ENCODE measurements at places on chromosomes 6 and 20.

- no peak for DNase-seq
Measured at GRCh38 chr6:129364037-129364436, 345.9 kb downstream of the ARHGAP18 start.

- no peak for DNase-seq
Measured at GRCh38 chr6:97405818-97406409, 122.9 kb upstream of the MMS22L start.

DNA sequence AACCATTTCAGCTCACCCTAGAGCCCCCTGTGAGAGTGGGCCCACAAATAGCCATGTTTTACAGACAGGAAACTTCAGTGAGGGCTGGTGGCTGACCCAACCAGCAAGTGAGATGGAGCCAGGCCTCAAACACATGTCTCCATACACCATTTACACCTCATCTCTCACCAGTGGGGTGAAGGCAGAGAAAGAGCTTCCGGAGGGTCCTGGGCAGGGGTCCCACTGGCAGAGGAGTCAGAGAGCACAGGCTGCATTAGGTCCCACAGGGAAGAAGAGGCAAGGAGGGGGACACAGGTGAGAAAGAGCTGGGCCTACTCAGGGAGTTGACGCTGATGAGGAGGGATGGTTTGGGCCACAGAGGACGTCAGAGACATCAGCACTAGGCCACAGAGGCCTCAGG, 172.6 kb downstream of the VEGFA start:
- no peak for DNase-seq

GRCh38 chr20:259981-260380, 2.5 kb downstream of the DEFB132 start:
- DNase-seq, result no peak

DNA sequence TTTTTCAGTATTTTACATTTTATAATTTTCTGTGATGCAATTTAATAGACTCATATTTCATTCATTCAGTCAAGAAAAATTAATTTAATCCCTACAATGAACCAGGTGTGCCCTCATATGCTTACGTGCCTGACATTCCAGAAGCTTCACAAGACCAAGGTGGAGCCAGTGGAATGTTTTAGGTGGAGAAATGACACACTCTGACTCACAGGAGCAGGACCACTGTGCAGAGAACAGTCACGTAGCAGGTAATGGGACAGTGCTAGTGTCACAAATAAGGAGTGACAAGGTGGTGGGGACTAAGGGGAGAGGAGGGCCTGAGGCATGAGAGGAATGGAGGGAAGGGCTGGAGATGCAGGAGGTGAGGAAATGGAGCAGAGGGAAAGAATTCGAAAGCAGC, 37.0 kb upstream of the HLA-G start:
- DNase-seq, result no peak

DNA sequence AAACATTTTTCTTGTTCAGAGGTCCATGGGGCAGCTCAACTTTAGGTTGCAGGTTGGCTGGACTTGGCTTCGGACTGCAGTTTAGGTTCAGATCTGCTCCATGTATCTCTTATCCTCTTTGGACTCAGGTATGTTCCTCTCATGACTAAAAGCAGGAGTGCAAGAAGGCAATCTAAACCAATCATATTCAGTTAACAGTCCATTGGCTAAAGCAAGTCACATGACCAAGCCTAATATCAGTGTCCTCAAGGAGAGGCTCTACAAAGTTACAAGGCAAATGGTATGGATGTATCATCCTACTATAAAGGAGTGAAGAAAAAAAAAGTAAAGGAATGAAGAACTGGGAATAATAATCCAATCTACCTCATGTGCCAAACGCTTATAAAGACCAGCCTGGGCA, 2.5 kb upstream of the ACTR5 start:
- no peak for DNase-seq

GRCh38 chr6:16740097-16740496, 21.2 kb downstream of the ATXN1 start:
- DNase-seq, result no peak

GRCh38 chr6:139534472-139535115, 160.1 kb upstream of the CITED2 start:
- no peak for DNase-seq

DNA sequence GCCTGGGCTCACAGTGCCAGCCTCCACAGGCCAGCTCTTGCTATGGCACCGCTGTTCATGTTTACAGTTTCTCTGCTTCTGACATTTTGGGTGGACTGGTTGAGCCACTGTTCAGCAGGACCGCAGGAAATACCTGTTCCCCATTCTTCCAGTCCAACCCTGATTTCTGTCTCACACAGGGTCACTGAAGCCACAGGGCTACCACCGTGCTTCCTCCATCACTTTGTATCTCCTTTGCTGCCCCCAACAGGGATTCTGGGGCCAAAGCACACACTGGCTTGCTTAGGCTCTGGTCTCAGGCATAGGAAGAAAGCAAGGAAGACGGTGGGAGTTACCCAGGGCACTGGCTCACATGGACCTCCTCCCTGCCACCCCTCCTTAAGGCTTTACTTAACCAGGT, 164.5 kb downstream of the UNC5CL start:
- DNase-seq, result no peak

DNA sequence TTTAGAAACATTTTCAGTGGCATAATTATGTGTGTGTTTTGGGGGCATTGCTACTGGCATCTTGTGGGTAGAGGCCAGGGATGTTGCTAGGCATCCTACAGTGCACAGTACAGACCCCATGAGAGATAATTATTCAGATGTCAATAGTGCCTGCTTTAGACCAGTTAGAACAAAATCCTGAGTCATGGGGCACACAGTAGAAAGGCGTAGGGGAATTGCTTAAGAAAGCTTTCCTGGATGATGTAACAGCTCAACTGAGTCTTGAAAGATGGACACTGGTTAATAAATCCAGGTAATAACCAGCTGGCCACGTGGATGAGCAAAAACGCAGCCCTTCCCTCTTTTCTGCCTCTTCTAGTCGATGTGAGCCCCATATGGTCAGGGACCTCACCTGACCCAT, 51.1 kb downstream of the KCNB1 start:
- DNase-seq, result no peak

GRCh38 chr20:34343458-34344211, 19.4 kb upstream of the ITCH start:
- no peak for DNase-seq

DNA sequence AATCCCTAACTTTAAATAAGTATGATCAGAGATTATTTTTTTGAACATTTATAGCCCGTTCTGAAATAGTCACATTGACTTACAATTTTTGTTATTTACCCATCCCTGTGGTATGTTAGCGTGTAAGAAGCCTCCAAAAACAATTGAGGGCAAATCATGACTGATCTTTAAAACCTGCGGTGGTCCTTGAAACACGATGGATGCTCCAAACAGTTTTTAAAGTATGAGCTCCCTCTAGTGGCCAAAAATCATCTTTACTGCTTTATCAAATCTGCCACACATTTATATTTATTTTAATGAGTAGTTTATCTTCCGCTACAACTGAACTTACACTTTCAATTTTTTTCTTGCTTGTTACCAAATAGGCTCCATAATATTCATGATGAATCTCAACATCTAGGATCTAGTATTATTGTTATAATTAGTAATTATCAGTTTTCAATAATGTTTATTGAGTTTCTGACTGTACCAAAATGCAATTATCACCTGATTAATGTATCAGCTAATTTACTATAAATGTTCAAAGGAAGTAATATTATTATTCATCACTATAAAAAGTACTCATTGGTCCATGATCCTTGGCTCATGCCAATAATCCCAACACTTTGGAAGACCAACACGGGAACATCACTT, 52.2 kb downstream of the MARCKS start:
- no peak for DNase-seq

GRCh38 chr6:27837625-27838057, 74.6 kb downstream of the OR2B2 start:
- no peak for DNase-seq

- no peak for DNase-seq
Measured at GRCh38 chr6:15341311-15342001, 95.6 kb downstream of the JARID2 start.

DNA sequence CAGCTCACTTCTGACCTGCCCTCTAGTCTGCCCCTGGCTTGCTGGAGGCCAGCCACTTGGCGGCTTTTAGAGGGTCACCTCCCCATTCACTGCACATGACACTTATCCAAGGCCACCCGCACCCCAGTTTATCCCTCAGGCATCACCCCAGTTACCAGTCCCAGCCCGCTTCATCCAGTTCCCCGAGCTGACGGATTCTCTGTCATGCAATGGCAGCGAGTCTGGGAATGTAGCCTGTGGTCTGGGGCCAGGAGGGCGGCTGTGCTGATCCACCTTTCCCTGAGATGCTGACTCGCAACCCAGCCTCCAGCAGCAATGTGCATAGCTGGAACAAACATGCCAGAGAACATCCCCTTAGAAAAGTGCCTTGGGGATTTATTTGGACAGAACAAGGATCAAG, 25.8 kb downstream of the SYNDIG1 start:
- DNase-seq, result no peak

DNA sequence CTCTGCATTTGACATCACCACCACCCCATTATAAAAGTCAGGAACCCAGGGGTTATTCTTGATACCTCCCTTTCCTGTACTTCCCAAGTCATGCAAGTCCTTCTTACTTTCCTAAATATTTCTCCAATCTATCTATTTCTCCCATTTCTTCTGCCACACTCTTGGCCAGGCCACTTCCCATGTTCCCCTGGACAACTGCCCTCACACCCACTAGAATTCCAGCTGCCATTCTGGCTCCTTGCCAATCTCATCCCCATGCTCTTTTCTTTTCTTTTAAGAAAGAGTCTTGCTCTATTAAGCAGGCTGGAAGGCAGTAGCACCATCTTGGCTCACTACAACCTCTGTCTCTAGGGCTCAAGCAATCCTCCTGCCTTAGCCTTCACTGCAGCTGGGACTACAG, 15.2 kb downstream of the DEFB132 start:
- DNase-seq, result no peak

GRCh38 chr6:33116841-33117711, 41.3 kb downstream of the HLA-DPB1 start:
- peak; percentile 41 for DNase-seq

GRCh38 chr6:136549300-136550044, 750 bp downstream of the MAP7 start:
- peak; percentile 83 for DNase-seq

DNA sequence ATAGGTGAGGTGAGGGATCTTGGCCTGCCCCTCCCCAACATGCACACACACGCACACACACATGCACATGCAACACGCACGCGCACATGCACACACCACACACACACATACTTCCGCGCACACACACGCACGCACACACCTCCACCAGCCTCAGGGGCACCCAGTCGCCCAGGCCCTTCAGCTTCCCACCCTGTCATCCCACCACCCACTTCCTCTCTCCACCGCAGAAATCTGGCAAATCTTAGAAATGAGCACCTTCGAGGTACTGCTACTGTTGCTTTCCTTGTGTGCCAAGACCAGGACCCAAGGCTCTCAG, 1.2 kb downstream of the SPDEF start:
- DNase-seq, result no peak

DNA sequence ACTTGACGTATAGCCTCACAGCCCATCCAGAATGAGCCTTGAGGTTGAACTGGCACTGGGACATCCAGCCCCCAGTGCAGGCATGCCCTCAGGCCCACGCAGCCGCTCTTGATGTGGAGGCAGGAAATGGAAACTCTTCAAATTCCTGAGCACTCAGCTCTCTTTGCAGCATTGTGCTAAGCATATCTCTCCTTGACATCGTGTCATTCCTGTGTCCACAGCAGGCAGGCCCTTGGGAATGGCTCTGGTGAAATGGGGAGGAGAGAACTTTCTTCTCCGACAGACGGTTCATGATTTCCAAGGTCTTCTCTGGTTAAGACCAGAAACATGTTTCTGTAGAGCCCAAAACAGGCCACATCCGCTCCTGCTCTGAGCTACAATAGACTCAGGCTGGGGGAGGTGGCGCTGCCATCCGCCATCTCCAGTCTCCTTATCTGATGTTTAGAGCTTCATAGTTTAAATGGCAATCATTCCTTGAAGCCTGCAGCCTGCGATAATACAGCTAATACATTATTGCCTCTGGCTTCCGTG, 248.8 kb downstream of the CDH4 start:
- DNase-seq, result no peak

- DNase-seq, result no peak
Measured at GRCh38 chr6:130693944-130694343, 133.3 kb upstream of the SMLR1 start.

DNA sequence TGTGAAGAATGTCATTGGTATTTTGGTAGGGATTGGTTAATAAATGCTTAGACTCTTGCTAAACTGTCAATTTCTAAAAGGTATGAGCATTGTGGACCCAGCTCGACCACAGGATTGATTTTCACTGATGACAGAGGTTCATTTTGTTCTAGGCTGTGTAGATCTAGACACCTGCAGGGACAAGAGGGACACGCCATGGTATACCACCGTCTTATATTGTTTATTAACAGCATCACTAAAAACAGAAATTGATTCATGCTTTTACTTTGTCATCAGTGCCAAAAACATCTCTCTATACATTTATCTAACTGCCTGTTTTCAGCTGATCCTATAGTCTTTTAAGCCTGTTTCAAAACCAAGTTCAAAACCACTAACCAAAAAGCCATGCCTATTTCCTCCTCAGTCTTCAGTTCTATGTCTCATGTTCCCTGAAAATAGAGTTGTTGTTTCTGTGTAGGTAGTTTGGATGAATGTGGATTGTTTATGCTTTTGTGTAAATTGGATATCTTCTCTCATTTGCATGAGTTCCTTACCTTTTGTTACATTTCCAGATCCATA, 109.8 kb downstream of the JAG1 start:
- no peak for DNase-seq

GRCh38 chr6:87483929-87484328, 11.2 kb downstream of the SLC35A1 start:
- DNase-seq, result peak; percentile 80

GRCh38 chr20:10093087-10093591, 58.4 kb downstream of the ANKEF1 start:
- DNase-seq, result no peak

- DNase-seq, result no peak
Measured at GRCh38 chr6:74113901-74114300, 417.9 kb downstream of the CD109 start.

DNA sequence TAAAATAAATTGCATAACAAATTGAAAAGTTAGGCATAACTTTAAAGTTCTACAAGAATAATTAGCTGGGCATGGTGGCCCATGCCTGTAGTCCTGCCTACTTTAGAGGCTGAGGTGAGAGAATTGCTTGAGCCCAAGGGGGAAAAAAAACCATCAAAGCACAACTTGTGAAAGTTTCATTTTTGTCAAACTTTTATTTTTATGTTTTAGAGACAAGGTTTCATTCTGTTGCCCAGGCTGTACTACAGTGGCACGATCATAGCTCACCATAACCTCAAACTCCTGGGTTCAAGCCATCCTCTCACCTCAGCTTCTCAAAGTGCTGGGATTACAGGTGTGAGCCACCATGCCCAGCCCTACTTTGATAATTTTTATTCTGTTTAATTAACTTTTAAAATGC, 14.2 kb downstream of the KATNA1 start:
- DNase-seq, result no peak

GRCh38 chr6:55836945-55837344, 38.4 kb downstream of the BMP5 start:
- DNase-seq, result no peak

- DNase-seq, result no peak
Measured at GRCh38 chr20:45991616-45992015, 17.1 kb upstream of the MMP9 start.

GRCh38 chr6:114556846-114557488, 214.1 kb upstream of the HS3ST5 start:
- no peak for DNase-seq
